Chondrocyte (in vitro differentiated cells): ENCODE measurements at places on chromosomes 5 and 9. TPM values are rescaled to one million over a fixed set of nuclear protein-coding genes. Genes with fewer than 3 reads are reported as not detected.

- DNase-seq, result no peak
- H3K4me1 ChIP-seq, result peaks cover 22% of the 10 kb centered on the region
- H3K27ac ChIP-seq, result no peak overlapping the region
- no peaks in the 10 kb centered on the region for H3K36me3 ChIP-seq
- H3K27me3 ChIP-seq, result no peaks in the 10 kb centered on the region
- H3K4me3 ChIP-seq, result no peak overlapping the region
Measured at GRCh38 chr5:160269017-160269416, 39.7 kb downstream of the FABP6 start.

DNA sequence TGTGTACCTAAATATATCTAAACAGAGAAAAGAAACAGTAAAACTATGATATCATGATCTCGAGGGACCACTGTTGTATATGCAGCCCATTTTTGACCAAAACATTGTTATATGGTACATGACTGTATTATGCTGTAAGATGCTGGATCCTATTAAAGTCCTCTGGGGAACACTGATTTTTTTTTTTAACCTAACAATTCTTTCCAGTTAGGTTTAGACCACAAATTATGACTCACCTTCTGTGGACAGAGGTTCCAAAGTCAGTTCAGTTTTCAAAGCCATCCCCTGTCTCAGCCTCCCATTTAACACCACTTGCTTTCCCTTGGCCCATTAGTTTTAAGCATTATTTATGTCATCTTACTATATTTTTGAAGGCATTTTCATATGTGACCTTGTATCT, 27.1 kb downstream of the TRMO start:
- no peak for DNase-seq
- no peak overlapping the region for H3K4me3 ChIP-seq
- H3K36me3 ChIP-seq, result peaks cover 20% of the 10 kb centered on the region
- no peaks in the 10 kb centered on the region for H3K4me1 ChIP-seq

Gene FAM200C
- 3.9 to 7.2 TPM (median 4.1 TPM) in 3 replicates for total RNA-seq

DNA sequence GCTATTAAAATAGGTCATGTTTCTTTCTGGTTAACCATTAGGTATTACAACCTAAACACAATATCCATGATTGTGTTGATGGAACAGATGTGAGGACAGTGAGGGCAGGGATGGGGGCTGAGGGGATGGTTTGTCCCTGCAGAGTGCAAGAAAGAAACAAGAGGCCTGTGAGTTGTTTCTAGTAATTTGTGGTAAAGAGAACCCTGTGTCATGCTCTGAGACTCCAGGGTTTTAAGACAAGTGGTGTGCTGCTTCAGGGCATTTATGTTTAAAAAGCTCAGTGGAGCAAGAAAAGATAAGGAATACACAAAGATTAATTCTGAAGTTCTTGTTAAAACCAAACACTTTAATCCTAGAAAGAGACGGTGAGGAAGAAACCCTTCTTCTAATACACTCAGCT, 656.5 kb downstream of the TLE1 start:
- no peak for DNase-seq
- H3K27me3 ChIP-seq, result no peaks in the 10 kb centered on the region
- no peaks in the 10 kb centered on the region for H3K36me3 ChIP-seq
- H3K4me3 ChIP-seq, result no peak overlapping the region

Gene MARCOL
- total RNA-seq, result not detected in 3 replicates

DNA sequence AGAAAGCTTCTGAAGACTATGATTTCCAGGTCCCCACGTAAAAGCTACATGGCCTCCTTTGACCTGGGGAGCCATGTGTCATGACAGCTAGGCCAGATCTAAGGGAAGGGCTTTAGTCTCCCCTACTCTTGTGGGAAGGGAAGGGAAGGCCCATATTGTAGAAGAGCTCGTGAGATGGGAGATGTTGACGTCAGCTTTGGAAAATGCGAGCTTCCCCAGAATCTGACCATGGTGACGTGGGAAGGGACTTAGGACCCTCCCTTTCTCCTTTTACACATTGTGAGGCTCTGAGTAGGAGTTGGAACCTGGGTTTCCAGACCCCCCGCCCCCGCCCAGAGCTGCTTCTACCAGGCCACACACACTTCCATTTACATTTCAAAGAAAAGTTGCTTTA, 165.5 kb downstream of the SYK start:
- H3K4me3 ChIP-seq, result no peak overlapping the region
- DNase-seq, result no peak
- H3K27ac ChIP-seq, result peak overlapping the region; percentile 88
- no peaks in the 10 kb centered on the region for H3K36me3 ChIP-seq
- H3K4me1 ChIP-seq, result peaks cover 78% of the 10 kb centered on the region

- no peaks in the 10 kb centered on the region for H3K27me3 ChIP-seq
- no peaks in the 10 kb centered on the region for H3K4me1 ChIP-seq
- DNase-seq, result no peak
- H3K27ac ChIP-seq, result no peak overlapping the region
Measured at GRCh38 chr9:121816449-121816817, 165.0 kb downstream of the DAB2IP start.

- peaks cover 8% of the 10 kb centered on the region for H3K36me3 ChIP-seq
- H3K4me3 ChIP-seq, result no peak overlapping the region
- DNase-seq, result no peak
- H3K27ac ChIP-seq, result peak overlapping the region; percentile 93
- peaks cover 58% of the 10 kb centered on the region for H3K4me1 ChIP-seq
- no peaks in the 10 kb centered on the region for H3K27me3 ChIP-seq
Measured at GRCh38 chr5:172853355-172853975, 19.4 kb downstream of the ERGIC1 start.

- peaks cover 25% of the 10 kb centered on the region for H3K4me1 ChIP-seq
- no peak overlapping the region for H3K4me3 ChIP-seq
- no peaks in the 10 kb centered on the region for H3K36me3 ChIP-seq
- no peaks in the 10 kb centered on the region for H3K27me3 ChIP-seq
Measured at GRCh38 chr5:157285310-157286035, 19.6 kb downstream of the CYFIP2 start.

Gene PCDHGA6
- total RNA-seq, result 0.38 to 0.65 TPM (median 0.45 TPM) in 3 replicates

Gene NUDT12
- total RNA-seq, result 5.0 to 7.6 TPM (median 7.4 TPM) in 3 replicates

DNA sequence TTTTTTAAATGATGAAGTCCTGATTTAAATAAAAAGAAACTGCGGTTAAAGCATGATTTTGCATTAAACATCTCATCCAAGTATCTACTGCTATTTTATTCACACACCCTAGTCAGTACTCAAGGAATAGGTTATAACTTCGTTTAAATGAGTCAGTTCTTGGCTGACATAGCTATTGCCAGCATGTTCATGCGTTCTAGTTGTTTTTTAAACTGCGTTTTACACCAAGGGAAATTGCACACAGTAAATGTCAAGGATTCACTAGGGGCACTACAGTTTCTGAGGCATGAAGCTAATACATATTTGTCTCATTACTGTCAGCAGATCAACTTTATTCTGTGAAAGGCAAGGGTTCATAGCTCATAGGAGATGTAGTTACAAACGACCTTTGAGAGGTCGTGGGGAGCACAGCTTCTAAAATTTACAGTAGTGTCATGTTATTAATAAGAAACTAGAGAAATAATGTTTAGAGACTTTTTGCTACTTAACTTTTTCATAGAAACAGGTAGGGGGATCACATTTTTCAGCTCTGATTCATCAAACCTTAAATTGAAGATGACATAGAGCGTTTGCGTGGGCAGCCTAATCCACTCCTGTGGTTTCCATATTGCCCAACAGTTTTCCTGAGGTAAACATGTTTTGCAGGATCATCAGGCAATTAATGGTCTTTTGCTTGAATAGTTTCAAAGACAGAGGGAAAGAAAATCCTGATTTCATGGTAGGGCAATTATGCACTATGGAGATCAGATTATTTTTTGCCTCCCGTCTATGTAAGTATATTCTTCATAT, 2222.7 kb upstream of the WWC1 start:
- H3K27ac ChIP-seq, result no peak overlapping the region
- no peaks in the 10 kb centered on the region for H3K27me3 ChIP-seq
- no peaks in the 10 kb centered on the region for H3K4me1 ChIP-seq
- H3K4me3 ChIP-seq, result no peak overlapping the region

DNA sequence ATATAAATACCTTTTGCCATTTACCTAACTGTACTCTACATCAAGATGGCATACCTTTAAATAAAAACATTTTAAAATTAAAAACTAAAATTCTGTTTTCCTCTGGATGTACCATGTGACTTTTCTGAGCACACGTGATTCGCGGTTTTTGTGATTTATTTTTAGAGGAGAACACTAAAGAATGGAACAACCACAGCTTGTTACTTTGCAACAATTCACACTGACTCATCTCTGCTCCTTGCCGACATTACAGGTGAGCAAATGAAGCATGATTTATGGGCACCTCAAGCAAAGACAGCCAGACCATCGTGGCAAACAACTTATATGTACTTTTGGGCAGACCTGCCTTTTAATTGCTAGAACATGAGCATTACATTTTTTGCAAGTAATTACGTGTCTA, 61.3 kb downstream of the GDA start:
- no peaks in the 10 kb centered on the region for H3K36me3 ChIP-seq
- no peak overlapping the region for H3K4me3 ChIP-seq
- H3K4me1 ChIP-seq, result no peaks in the 10 kb centered on the region
- DNase-seq, result no peak
- H3K27me3 ChIP-seq, result peaks cover 12% of the 10 kb centered on the region

- peak overlapping the region; percentile 90 for H3K27ac ChIP-seq
- no peak overlapping the region for H3K4me3 ChIP-seq
- H3K4me1 ChIP-seq, result peaks cover 45% of the 10 kb centered on the region
- no peak for DNase-seq
- no peaks in the 10 kb centered on the region for H3K27me3 ChIP-seq
- peaks cover 13% of the 10 kb centered on the region for H3K36me3 ChIP-seq
Measured at GRCh38 chr9:34254141-34254913, 74.7 kb downstream of the KIF24 start.

DNA sequence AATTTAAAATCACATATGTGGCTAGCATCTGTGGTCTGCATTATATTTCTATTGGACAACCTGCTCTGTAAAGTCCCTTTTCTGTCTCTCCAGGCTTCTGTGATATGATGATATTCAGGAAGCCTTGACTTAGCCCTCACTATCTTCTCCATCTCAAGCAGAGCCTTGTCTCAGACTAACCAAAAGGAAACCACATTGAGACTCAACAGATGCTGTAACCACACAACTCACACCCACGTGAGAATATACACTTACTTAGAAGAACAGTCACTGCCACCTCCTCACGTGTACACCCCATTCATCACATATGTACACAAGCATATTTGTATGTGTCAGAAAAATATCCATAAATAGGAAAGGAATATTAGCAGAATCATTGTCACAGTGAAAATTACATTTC, 33.6 kb downstream of the HTR4 start:
- no peaks in the 10 kb centered on the region for H3K36me3 ChIP-seq
- H3K27ac ChIP-seq, result no peak overlapping the region
- no peak overlapping the region for H3K4me3 ChIP-seq

Gene ENTPD2
- 0.15 TPM in 1 of 3 replicates, not detected in the others for total RNA-seq

Gene SLC25A48
- not detected in 3 replicates for total RNA-seq

DNA sequence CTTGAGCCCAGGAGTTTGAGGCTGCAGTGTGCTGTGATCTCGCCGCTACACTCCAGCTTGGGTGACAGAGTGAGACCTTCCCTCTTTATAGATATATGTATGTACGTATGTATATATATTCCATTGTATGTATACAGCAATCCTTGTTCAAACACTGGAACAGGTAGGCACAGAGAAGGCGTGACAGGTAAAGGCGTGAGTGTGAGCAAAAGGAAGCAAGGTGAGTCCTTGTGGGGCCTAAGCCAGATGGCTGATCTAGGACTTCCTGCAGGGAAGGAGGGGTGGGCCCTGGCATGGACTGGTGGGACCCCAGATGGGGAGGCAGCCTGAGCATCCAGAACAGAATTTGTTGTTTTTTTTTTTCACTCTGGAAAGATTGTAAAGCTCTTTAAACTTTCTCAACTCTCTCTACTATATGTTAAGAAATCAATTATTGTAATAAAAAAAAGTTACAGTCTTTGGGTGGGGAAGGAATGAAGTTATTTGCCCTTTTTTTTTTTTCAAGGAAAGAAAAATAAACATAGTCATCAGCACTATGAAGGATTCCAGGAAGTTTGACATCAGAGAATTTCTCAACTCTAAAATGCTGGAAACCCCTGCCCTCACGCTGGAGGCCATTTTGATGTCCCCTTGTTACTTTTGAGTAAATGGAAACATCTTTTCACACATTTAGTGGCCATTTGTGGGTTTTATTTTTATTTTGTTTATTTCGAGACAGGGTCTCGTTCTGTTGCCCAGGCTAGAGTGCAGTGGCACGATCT, 38.9 kb upstream of the STXBP1 start:
- no peak overlapping the region for H3K4me3 ChIP-seq
- DNase-seq, result no peak
- peak overlapping the region; percentile 94 for H3K27ac ChIP-seq
- no peaks in the 10 kb centered on the region for H3K36me3 ChIP-seq
- peaks cover 58% of the 10 kb centered on the region for H3K4me1 ChIP-seq

Gene PCDHA8
- total RNA-seq, result 0.97 to 2.4 TPM (median 1.1 TPM) in 3 replicates

Gene FBXL17
- total RNA-seq, result 15.3 to 25.9 TPM (median 18.6 TPM) in 3 replicates

DNA sequence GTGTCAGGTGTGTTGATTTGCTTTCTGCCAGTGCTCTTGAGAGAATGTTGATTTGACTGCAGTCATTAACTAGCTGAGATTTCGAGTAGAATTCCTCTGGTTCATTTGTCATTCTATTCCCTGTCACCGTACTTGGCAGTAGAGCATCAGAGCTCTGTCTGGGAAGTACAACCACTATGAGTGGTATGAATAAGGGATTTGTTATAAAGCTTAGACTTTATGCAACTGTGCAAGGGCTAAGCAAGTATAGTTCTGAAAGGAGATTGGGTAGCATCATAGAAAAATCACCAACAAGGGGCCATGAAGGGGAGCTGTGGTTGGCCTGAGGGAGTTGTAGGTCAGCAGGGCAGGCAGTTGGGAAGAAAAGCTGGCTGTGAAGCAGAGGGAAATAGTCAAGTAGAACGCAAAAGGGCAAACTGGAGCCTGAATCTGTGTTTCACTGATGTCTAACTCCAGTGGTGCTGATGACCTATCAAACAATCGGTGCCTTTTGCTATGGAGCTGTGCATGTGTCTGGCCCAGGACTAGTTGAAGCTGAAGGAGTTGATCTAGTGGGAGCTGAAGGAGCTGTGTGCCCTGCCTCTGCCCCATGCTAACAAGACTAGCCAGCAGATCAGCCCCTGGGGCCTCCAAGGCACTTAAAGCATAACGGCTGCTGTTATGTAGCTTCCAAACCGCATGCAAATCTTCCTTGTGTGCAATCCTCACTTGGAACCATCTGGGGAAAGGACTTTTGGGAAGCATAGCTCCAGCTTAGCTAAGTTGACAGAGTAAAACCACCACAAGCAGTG, 110.0 kb downstream of the SLC28A3 start:
- peaks cover 12% of the 10 kb centered on the region for H3K4me1 ChIP-seq
- no peak overlapping the region for H3K4me3 ChIP-seq
- no peaks in the 10 kb centered on the region for H3K36me3 ChIP-seq
- H3K27me3 ChIP-seq, result no peaks in the 10 kb centered on the region
- no peak overlapping the region for H3K27ac ChIP-seq
